ENCODE measurements at places on chromosomes 12 and 14. TPM values are rescaled to one million over a fixed set of nuclear protein-coding genes. Genes with fewer than 3 reads are reported as not detected.

OTUB2 gene
- total RNA-seq: 0.43 TPM

TNS2 gene
- 153 TPM for total RNA-seq

PLCZ1 gene
- not detected for total RNA-seq

NEUROD4 gene
- not detected for total RNA-seq

KRT83 gene
- not detected for total RNA-seq

ZFHX2 gene
- 0.85 TPM for total RNA-seq

PTCSC3 gene
- not detected for total RNA-seq

LHX5 gene
- total RNA-seq: not detected

SLC5A8 gene
- not detected for total RNA-seq

PKP2 gene
- total RNA-seq: 195 TPM

Data from right atrium auricular region (tissue), 2 donors.